ENCODE measurements at places on chromosomes 2 and 18.

DNA sequence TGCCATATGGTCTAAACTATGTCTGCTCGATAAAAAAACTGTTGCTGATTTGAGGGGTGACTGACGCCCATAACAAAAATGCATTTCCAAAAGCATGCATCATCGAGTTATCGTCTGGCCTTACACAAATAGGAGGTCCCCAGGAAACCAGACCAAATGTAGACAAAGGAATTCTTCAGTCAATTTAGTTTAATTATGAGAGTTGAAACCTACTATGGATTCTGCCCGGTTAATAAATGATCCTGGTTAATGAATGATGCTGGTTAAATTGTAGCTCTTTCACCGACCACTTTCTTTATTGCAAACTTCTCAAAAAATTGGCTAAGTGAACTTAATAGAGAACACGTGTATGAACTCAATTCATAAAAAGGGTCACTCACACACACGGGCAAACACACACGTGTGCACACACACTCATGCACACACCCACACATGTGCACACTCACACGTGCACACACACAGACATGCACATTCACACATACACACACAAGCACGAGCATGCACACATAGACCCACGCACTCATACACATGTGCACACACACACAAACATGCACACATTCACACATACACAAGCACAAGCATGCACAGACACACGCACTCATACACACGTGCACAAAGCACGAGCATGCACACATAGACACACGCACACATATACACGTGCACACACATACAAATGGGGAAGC is 59.0 kb upstream of the SALL3 start:
- DNase-seq: no peak

DNA sequence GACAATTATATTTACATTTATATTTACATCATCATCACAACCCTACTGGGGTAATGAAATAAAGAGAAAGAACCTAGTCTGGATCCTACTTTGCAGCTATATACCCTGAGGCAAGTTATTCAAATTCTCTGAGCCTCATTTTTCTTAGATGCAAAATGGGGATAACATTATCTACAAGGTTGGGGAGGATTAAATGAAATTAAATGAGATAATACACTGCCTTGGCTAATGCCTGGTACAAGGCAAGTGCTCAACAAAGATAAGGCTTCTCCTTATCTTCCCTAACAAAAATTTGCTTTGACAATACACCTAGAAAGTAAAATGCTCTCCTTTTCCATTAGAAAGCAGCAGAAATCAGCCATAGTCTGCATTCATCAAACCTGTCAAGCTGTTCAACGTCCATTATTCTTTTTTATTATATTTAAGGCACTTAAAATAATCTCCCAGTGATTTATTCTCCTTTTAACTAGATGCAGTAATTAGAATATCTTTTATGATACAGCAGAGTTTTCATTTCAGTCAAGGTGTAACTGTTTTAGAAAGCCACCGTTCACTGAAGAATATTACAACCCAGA is 44.8 kb downstream of the TCF4 start:
- DNase-seq: no peak

DNA sequence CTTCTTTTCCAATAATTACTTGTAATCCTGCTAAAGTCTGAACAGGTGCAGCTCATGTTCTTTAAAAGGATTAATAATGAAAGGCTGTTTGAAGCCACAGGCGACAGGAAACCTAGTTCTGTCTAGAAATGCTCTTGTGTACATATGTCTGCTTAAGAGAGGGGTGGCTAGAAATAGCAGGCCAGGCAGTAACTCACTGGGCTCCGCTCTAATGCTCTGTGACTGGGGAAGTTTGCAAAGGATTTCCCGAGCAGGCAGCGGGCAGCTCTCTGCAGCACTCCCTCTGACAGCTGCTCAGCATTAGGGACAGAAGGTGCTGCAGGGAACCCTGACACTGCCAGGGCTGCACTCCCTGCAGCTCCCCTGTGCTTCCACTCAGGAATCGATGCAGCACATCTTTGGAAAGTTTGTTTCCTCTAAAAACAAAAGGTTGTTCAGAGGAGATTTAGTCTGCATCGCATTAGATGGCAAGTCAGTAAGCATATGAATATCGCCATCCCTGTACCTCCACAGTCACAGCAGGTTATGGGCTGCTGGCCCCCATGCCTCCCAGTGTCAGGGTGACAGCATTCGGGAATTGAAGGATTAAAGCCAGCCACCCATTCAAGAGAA is 33.1 kb upstream of the TTC39C start:
- no peak for DNase-seq

GRCh38 chr2:190554357-190555006 is 20.0 kb upstream of the NEMP2 start:
- DNase-seq: no peak

DNA sequence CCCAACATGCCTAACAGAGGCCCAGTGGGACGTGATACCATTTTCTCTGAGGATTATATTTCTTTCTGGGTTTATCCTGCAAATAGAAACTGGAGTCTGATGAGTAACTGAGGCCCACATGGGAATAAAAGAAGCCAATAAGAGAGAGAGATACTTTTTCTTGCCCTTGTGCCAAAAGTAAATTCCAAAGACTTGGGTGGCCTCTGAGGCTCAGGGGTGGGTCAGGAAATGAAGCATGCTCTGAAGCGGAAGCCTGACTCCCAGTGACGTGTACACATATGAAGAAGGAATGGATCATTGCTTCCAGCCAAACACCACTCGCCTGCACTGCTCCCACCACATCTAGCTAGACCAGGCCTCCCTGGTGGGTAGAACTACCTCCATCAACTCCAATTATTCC is 273.6 kb upstream of the NCKAP5 start:
- no peak for DNase-seq

GRCh38 chr2:231687961-231688360 is 20.4 kb upstream of the PTMA start:
- DNase-seq: no peak

- DNase-seq: no peak
Observed at GRCh38 chr2:59922450-59922849, 631.0 kb downstream of the BCL11A start.
